Right lobe of liver (tissue), 6 donors: ENCODE measurements at places on chromosomes 4 and X. TPM values are rescaled to one million over a fixed set of nuclear protein-coding genes. Genes with fewer than 3 reads are reported as not detected.
A peak's percentile ranks its signal among the peaks of the same experiment; 100 is the strongest.

DNA sequence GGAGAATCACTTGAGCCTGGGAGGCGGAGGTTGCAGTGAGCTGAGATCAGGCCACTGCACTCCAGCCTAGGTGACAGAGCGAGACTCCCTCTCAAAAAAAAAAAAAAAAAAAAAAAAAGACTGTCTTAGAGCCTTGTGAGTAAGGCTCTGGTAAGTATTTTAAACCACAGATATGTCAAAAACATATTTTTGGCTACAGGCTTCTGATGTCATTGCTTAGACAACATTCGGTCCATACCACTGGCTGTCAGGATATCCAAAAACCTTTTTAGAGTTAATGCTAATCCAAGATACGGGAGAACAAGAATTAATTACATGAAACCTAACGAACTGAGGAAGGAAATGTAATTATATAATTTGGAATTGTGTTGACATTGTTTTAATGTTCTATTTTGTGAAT, 999.5 kb upstream of the PABPC4L start:
- H3K4me3 ChIP-seq, result no peak overlapping the region
- H3K27ac ChIP-seq, result no peak overlapping the region
- no peak for DNase-seq
- H3K4me1 ChIP-seq, result no peaks in the 10 kb centered on the region
- no peaks in the 10 kb centered on the region for H3K27me3 ChIP-seq

DNA sequence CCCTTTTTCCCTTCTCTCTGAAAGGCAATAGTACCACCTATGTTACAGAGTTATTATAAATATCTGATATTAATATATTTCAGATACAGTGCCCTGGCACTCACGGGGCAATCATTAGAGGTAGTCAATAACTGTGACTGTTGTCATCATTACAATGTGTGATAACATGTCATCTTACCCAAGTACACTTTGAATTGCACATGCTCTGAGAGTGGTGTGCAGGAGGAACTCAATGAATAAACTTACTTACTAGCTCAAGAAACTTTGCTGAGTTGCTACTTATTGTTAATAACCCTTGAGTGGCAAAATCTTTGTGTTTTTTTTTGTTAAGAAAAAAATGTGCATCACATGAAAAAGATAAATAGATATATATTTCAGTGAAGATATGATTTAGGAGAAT, 275.1 kb upstream of the RASGEF1B start:
- H3K4me3 ChIP-seq, result no peak overlapping the region
- H3K4me1 ChIP-seq, result peaks cover 7% of the 10 kb centered on the region
- H3K27ac ChIP-seq, result no peak overlapping the region
- H3K36me3 ChIP-seq, result no peaks in the 10 kb centered on the region
- H3K27me3 ChIP-seq, result no peaks in the 10 kb centered on the region

GRCh38 chrX:132118358-132118757, 9.5 kb downstream of the FRMD7 start:
- no peak overlapping the region for H3K4me3 ChIP-seq
- no peak for DNase-seq
- no peaks in the 10 kb centered on the region for H3K36me3 ChIP-seq
- H3K4me1 ChIP-seq, result no peaks in the 10 kb centered on the region

Gene NHSL2
- 0.81 TPM for total RNA-seq

- H3K4me3 ChIP-seq, result no peak overlapping the region
- H3K4me1 ChIP-seq, result peaks cover 26% of the 10 kb centered on the region
- peaks cover 4% of the 10 kb centered on the region for H3K27me3 ChIP-seq
- DNase-seq, result peak; percentile 48
- H3K36me3 ChIP-seq, result no peaks in the 10 kb centered on the region
- no peak overlapping the region for H3K27ac ChIP-seq
Measured at GRCh38 chr4:165874791-165875371, 1.8 kb downstream of the TLL1 start.
